ENCODE measurements at places on chromosomes 1 and 21.
A peak's percentile ranks its signal among the peaks of the same experiment; 100 is the strongest.

GRCh38 chr1:7334475-7335035 lies 436.5 kb upstream of the VAMP3 start:
- DNase-seq = no peak

DNA sequence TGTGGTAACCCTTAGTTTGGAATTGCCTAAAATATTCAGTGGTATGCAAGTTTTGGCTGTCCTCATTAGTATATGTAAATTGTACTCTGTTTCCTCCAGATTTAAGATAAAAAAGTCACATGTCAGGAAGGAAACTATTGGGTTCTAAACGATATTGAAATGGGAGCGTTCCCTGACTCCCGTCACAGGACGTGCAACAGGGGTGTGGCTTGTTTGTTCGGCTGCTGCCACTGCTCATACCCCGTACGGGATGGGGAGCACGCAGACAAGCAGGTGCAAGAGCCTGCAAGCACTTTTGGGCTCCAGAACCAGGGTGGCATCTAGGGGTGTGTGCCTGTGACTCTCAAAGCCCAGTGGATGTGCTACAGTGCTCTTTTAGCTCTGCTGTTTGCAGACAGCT lies 6.2 kb upstream of the PAPPA2 start:
- no peak for DNase-seq

DNA sequence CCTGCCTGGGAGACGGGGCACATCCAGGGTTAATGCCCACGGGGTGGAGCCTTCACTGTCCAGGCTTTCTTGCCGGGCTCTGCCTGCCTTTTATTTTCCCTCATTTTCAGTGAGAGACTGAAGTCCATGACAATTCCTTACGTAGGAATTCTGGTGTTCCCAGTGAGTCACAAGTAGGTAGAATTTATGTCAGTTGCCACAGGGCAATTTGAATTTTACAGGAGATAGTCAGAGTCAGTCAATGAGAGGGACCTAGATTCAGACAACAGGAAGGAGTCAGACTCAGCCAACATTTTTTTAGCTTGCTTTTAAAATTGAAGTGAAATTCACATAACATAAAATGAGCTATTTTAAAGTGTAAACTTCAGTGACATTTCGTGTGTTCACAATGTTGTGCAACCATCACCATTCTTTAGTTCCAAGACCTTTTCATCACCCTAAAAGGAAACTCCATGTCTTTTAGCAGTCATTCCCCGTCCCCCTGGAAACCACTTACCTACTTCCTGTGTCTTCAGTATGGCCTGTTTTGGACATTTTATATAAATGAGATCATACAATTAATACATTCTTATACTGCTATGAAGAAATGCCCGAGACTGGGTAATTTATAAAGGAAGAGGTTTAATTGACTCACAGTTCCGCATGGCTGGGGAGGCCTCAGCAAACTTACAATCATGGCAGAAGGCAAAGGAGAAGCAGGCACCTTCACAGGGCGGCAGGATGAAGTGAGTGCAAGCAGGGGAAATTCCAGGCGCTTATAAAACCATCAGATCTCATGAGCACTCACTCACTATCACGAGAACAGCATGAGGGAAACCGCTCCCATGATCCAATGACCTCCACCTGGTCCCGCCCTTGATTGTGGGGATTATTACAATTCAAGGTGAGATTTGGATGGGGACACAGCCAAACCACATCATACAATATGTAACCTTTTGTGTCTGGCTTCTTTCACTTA lies 14.6 kb downstream of the AJAP1 start:
- DNase-seq = no peak

DNA sequence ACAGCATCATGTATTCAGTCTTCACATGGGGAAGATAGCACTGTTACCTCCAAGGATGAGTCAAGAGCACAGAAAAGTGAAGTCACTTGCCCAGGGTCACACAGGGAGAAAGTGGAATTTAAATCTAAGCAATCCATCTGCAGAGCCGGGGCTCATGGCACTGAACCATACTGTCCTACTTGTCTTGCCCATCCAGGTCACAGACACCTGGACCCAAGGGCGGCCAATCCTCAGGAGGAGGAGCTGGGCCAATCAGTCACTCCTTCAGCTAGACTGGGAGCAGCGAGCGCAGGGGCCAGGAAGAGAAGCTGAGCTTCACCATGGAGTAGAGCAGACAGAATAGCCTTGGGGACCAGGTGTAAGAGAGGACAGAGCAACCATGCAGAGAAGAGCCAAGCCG lies 9.2 kb upstream of the GJB5 start:
- DNase-seq = no peak

DNA sequence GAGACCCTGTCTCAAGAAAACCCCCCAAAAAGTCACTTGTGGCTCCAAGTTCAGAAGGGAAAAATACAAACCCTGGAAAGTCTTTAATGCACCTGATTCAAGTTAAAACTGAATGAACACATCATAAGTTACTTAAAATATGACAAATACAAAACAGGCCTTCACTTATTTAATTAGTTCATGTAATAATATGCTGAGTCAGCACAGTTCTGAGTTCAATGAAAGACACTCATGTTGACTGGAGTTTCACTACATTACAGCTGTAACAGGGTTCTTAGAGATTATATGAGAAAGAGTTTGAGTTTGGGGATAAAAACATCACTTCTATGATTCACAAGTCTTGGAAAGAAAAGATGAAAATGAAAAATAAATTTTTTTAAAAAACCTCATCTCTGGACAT lies 51.0 kb downstream of the DEGS1 start:
- DNase-seq = no peak

DNA sequence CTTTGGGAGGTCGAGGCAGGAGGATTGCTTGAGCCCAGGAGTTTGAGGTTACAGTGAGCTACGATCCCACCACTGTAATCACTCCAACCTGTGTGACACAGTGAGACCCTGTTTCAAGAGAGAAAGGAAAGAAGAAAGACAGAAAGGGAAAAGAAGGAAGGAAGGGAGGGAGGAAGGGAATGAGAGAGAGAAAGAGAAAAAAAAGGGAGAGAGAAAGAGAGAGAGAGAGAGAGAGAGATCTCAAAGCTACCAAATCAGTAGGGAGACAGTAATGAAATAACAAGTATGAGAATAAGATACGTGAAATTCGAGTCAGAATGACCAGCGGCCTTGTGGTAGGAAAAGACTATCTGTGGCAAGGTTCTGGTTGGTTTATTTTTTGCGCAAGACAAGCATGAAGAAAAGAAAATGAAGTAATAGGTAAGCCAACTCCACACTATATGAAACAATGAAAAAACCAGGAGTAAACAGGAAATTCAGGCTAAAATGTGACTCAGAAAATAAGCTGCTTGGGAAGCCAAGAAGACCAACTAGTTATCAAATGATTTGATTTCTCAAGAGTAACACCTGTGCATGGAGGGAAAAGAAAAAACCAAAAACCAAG lies 8.9 kb downstream of the MTF1 start:
- DNase-seq = no peak

- no peak for DNase-seq
Measured at GRCh38 chr1:57327336-57327735, 96.5 kb downstream of the DAB1 start.

DNA sequence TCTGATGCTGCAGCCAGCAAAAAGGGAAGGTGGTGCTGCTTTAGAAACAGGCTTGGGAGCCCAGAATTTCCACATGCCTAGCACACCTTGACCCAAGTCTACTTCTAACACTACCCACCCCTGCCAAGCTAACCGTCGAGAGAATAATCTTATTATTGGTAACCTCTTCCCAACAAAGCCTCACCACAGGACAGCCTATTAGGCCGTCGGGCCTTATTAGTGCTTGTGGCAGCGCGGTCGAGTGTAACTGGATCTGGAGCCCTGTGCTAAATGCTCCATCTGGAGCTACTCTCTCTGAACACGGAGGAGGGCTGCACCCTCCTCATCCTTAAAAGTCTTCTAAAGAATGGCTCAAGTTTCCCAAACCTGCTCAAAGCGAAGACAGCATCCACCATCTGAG lies 165.5 kb upstream of the NFIA start:
- no peak for DNase-seq

GRCh38 chr1:102420034-102420433 lies 423.3 kb upstream of the OLFM3 start:
- DNase-seq = no peak

DNA sequence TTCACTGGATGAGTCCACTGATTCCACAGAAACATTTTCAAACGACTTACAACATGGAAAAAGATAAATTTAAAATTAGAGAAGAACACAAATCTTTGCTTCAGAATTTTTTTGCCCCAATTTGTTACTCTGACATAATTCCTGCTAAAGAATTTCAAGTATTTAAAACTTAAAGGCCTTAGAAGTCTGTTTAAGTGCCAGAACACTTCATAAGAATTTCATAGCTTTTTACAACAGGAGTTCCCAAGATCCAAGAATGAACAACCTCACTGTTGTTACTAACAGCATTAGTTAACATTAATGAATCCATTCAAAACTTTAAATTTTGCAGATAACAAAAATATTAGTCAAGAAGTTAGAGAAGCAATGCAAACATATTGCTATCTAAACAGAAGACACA lies 31.7 kb downstream of the ARHGAP29 start:
- DNase-seq = no peak

DNA sequence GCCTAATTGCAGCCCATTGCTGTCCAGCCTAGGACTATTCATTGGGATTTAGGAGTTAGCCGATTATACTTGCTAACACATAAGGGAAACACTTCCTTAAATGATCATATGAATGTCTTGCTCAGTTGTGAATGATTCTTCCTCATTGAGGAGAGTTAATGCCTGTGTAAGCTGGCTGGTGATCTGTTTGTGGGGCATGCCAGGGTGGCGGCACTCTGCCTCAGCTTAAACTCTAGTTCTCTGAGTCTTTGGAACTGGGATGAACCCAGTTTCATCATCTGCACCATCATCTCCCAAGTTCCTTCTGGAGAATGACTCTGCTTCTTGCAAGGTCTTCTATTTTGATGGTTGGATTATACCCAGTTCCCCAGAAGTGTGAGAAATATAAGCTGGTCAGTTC lies 23.9 kb upstream of the SLAMF6 start:
- no peak for DNase-seq

GRCh38 chr21:31449921-31450535 lies 106.0 kb upstream of the TIAM1 start:
- DNase-seq = no peak

DNA sequence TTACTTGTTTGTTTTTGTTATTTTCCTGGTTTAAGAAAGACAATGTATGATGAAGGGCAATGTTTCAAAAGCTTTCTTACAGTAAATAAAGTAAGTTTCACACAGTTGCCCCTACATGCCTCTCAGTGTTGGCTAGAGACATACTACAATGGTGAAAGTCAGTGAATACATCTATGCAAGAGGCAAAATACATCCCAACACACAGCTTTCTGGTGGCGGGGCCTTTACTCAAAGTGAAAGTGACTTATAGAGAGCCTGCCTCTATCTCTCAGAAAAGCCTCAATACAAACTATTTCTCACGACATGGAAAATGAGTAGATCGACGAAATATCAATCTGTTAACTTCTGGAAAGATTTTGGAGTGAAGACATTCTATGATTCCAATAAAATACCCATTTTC lies 122.3 kb downstream of the SLC30A10 start:
- DNase-seq = no peak

GRCh38 chr1:173864179-173864867 lies 3.5 kb downstream of the GAS5 start:
- DNase-seq = no peak

- no peak for DNase-seq
Measured at GRCh38 chr1:77348549-77348948, 66.7 kb downstream of the AK5 start.

DNA sequence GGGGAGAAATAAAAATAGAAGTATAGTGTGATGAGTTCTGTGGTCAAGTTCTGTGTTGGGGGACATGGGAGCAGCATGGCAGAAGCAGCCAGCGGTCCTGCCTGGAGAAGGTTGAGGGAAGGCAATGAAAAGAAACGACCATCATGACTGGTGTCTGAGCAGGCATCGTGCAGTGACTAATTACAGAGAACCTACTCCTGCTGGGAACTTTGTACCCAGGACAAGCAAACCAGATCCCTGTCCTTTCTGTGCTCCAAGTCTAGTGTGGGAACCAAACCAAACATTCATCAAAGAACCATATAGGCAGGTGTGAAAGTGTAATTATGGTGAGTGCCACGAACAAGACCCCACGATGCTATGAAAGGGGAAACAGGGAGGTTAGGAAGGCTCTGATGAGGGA lies 25.8 kb downstream of the KIAA0040 start:
- DNase-seq = no peak

DNA sequence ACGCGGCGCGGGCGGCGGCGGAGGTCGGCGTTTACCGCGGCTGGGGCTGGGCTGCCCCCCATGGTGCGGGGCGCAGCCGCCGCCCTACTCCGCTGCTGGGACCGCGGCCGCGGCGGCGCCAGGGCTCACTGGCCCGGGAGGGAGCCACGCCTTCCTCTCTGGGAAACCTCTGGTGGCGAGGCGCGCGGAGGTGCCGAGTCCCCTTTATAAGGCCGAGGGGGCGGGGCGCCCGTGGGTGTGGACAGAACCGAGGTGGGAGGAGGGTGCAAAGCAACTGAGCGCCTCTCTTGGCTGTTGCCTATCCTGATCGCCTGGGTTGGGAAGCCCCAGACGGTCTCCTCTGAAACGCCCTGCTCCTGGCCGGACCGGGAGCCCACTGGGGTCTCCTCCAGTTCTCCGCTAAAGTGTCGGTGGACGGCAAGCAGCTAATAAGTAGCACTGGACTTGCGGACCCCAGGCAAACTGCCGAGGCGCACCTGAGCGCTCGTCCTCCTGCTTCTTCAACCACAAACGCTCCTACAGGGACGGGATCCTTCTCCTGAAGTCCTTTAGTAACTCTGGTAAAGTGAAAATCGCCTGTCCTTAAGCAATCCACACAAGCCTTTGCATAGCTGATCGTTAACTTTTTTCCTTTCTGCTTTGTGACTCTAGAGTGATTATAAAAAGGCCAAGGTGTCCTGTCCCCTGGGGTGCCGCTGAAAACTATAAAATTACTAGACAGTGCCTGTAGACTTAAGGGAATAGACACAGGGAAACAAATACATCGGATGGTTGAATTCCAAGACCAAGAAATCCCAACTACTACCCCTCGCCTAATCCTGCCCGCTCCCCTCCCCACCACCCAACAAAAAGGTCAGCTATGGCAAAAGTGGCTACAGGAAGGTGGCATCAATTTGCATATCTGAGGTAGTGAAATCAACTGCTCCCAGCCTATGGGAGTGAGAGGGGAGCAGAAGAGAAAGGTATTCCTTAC lies at the start of gene PTGER3:
TSS of gene PTGER3 (minus strand) at position 182 of the 973 bp plus-strand sequence. CDS start 239 bp downstream, outside the sequence.
- no peak for DNase-seq

GRCh38 chr1:99481391-99481996 lies 164.4 kb upstream of the PALMD start:
- peak; percentile 40 for DNase-seq
